ENCODE measurements at places on chromosomes 4 and X.

GRCh38 chrX:19089555-19090040 is 32.7 kb downstream of the ADGRG2 start:
- no peak for DNase-seq

- DNase-seq: no peak
Measured at GRCh38 chrX:71378732-71379131, 12.6 kb downstream of the TAF1 start.

GRCh38 chr4:71609167-71609566 is 174.7 kb downstream of the GC start:
- no peak for DNase-seq

DNA sequence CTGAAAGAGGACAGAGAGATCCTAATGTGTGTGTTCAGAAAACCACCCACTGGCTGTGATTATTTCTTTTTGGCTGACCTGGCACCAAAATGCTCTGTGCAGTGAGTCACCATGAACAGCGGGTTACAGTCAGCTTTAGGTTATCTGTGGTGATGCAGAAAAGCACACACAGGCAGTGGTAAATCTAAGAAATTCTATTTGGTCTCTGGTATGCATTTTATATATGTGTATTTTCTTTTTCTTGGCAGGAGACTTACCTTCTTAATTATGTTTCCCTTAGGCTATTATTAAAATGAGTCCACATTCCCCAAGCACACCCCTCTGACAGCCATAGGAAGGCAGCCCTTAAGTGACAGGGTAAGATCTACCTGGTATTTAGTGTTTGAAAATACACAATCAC is 79.1 kb upstream of the TFDP3 start:
- no peak for DNase-seq

GRCh38 chrX:44961817-44962607 is 89.0 kb downstream of the KDM6A start:
- no peak for DNase-seq

GRCh38 chr4:139666735-139667281 is 1.2 kb downstream of the MGST2 start:
- DNase-seq: no peak

- no peak for DNase-seq
Measured at GRCh38 chr4:109589119-109589518, 29.1 kb downstream of the MCUB start.

DNA sequence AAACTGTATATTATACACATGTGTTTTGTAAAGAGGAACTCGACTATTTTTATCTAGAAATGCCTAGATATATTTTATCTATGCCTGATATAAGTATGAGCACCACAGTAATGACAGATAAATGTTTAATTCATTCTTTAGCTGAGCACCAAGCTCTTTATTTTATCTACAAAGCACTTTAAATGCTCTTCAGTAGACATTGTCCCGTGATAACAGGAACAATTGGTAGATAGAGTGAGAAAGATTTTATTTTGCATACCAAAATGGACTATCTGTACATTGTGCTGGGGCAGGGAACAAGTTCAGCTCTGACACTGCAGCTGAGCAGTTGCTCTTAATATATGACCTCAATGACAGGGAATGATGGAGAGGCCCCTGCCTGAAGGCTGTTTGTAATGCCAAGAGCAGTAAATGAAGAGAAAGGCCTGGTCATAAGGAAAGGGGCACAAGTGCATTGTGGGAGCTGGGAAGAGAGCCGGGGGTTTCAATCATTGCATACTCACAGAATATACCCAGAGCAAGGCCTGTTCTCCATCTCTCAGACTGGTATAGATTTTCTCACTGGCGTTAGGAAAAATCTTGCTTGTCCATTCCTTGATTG is 57.3 kb downstream of the SEPTIN11 start:
- no peak for DNase-seq

GRCh38 chrX:111831343-111831742 is 44.6 kb upstream of the TRPC5OS start:
- no peak for DNase-seq

DNA sequence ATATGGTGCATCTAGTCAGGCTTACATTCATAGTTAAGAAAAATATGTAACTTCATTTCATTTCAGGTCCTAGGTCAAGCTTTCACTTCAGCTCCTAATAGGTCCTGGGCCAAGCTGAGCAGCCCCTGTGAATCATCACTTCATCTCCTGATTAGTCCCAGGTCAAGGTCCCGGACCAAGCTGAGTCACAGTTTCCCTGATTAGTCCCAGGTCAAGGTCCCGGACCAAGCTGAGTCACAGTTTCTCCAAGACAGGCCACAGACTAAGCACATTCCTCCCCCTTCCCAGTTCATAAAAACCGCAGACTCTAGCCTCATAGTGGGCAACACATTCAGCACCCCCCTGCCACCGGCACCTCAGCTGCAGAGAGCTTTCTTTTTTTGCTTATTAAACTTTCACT is 1331.8 kb downstream of the PCDH19 start:
- DNase-seq: no peak

DNA sequence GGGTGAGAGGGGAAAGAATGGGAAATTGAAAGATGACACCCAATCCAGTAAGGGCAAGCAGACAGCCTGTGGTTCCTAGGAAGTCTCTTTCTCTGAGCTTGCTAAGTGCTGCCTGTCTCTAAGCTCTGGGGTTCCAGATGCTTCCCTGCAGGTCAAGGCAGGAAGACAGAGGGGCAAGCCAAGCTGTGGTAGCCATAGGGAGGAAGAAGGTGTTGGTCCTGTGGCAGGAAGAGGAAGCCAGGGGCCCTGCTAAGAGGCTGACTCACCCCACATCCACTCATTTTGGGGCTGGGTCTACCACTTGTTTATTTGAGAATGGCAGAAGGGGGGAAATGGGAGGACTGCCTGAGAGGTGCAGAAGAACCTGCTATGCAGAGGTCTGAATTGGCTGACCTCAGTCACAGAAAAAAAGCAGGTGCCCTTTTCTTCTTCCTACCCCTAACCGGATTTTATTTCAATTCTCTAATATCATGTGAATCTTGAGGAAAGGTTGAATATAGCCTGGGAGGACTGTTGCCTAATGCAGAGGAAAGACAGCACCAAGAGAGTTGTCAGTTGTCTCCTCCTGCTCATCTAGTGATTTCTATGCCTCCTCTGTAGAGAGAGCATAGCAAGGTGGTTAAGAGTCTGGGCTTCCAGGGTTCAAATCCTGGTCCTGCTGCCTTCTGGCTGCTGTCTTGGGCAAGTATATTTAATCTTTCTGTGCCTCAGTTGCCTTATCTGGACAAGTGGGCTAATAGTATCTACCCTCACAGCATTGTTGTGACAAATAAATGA is 27.4 kb downstream of the HOPX start:
- no peak for DNase-seq

DNA sequence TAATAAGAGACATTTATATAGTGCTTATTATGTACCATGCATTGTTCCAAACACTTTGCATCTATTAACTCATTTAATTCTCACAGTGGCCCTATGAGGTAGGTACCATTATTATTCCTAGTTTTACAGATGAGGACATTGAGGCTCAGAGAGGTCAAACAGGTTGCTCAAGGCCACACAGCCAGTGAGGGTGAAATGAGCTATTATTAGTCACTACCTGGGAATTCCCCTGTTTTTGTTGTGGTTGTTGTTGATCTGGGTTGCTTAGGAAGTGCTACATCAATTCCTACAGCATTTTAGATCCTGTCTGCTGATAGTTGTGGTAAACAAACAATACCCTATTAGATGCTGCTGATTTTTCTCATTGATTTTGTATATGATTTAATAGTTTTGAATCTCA is 41.2 kb downstream of the APLN start:
- no peak for DNase-seq

GRCh38 chr4:41215969-41216293 is 1.6 kb upstream of the APBB2 start:
- DNase-seq: no peak

DNA sequence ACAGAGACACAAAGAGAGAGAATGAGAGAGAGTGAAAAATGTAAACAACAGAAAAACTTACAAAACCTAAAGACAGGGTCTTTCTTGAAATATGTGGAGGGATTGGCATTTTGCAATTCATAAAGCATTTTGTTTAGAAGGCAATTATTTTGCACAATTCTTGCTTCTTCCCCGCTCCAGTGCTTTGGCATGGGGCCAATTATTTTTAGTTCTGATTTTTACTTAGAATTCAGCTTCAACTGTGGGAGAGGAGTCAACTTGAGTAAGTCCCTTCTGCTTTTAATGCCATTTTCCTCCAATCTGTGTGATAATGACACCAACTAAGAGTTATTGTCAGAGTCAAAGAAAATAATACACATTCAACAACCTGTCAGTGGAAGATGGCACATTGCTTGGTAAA is 1051.9 kb downstream of the NLGN4X start:
- no peak for DNase-seq

GRCh38 chrX:47244676-47245075 is 11.9 kb downstream of the USP11 start:
- no peak for DNase-seq

GRCh38 chr4:64584981-64585557 is 175.8 kb upstream of the TECRL start:
- no peak for DNase-seq

DNA sequence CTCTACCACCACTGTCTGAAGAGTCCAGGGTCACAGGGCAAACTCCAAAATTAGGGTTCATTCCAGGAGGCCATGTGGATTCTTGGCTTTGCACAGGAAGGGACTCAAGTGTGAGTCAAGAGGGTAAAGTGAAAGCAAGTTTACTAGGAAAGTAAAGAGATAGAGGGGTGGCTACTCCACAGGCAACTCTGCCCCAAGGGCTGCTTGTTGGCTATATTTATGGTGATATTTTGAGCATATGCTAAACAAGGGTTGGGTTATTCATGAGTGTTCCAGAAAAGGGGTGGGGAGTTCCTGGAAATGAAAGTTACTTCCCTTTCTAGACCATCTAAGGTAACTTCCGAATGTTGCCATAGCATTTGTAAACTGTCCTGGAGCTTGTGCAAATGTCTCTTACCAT is 1222.0 kb upstream of the TENM3 start:
- DNase-seq: no peak

GRCh38 chr4:2095236-2096072 is 36.3 kb downstream of the NAT8L start:
- no peak for DNase-seq

DNA sequence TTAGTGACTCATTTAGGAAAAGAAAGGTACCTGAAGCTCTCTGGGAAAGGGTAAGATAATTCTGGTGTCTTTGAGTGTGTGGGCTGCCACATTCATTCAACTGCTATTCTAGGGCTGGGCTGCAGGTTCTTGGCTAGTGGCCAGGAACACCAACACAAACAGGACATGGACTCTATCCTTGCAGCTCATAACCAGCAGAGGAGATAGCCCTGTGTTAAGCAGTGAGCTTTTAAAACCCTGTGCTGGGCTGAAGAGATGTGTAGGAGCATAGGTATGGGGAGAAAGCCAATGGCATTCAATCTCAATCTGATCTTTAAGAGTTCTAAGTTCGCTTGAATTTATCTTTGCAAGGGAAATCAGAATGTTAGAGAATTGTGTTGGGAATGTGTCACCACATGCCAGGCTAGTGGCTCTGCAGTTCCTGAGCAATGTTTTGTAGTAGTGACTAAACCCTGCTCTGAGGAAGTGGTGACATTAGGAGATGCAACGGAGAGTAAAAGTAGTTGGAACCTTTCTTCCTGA is 39.2 kb downstream of the SGMS2 start:
- no peak for DNase-seq

- no peak for DNase-seq
Measured at GRCh38 chr4:73335679-73336078, 68.4 kb upstream of the ALB start.

DNA sequence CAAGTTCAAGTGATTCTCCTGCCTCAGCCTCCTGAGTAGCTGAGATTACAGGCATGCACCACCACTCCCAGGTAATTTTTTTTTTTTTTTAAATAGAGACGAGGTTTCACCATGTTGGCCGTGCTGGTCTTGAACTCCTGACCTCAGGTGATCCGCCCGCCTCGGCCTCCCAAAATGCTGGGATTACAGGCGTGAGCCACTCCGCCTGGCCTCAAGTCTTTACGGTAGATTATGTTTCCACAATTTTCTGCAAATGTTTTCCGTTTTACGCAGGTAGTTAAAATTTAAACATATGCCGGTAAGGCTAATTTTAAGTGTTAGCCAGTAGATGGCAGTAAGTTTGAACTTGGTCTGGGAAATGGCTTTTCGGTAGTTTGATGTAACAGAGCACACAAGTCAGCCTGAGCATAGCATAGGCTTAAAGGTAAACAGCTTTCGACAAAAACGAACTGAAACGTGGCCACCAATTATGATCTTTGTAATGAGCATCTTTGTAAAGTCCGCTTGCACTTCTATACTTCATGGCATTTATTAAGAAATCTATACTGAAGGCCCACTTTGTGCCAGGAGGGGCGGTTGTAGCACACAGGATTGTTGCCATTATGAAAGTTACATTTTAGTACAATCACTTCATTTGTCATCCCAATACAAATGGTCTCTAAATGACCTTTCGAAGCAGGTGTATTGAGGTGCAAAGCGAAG is 31.1 kb downstream of the CCKAR start:
- no peak for DNase-seq

GRCh38 chr4:4270529-4270928 is 19.4 kb downstream of the LYAR start:
- no peak for DNase-seq

GRCh38 chrX:134406356-134407064 is 53.5 kb upstream of the HPRT1 start:
- DNase-seq: no peak

Data from activated CD4-positive, alpha-beta T cell treated with anti-CD3 and anti-CD28 coated beads for 24 hours (primary cell).